Stimulated activated CD4-positive, alpha-beta T cell treated with anti-CD3 and anti-CD28 coated beads, Interleukin-15, amount 100 ng/mL, for 48 hours (primary cell): ENCODE measurements at places on chromosomes 5 and 9.

- no peak for DNase-seq
Measured at GRCh38 chr5:17227868-17228267, 10.4 kb downstream of the BASP1 start.

GRCh38 chr5:88660264-88660946, 222.6 kb downstream of the MEF2C start:
- no peak for DNase-seq

GRCh38 chr5:118616281-118616680, 372.1 kb downstream of the DTWD2 start:
- DNase-seq = no peak

DNA sequence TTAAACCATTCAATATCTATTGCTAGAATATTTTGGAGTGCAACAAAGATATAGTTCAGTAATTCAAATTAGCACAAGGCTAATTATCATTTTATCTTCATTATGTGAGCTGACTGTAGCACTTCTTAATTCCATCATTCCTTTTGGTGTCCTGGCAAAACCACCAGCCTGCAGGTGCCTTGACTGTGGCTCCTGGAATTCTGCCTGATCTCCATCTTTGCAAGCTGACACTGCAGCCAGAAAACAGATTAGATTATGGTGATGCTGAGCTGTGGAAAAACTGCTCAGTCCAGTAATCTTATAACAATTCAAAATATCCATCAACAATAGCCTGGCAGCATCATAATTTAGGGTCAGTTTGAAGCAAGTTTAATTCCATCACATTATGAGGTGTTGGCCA, 919.5 kb downstream of the DTWD2 start:
- no peak for DNase-seq

- DNase-seq = no peak
Measured at GRCh38 chr5:40093550-40093949, 586.2 kb upstream of the PTGER4 start.

DNA sequence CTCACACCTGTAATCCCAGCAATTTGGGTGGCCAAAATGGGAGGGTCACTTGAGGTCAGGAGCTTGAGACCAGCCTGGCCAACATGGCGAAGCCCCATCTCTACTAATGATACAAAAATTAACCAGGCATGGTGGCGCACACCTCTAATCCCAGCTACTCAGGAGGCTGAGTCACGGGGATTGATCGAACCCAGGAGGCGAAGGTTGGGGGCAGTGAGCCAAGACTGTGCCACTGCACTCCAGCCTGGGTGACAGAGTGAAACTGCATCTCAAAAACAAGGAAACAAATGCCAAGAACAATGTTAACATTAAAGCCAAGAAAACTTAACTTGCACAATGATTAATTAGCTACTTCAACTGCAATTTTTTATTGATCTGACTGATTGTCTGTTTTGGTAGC, 202.6 kb downstream of the ARRDC3 start:
- no peak for DNase-seq
